CD4-positive, alpha-beta T cell (primary cell): ENCODE measurements at places on chromosomes 7 and 10. TPM values are rescaled to one million over a fixed set of nuclear protein-coding genes. Genes with fewer than 3 reads are reported as not detected.

The C10orf90 gene
- total RNA-seq, result not detected

The GALNT17 gene
- total RNA-seq, result not detected

The STAMBPL1 gene
- total RNA-seq, result 23.7 TPM

The GOT1 gene
- total RNA-seq, result 3.5 TPM

The CALHM1 gene
- total RNA-seq, result not detected

The KCP gene
- total RNA-seq, result not detected
